CD4-positive, alpha-beta T cell treated with Interleukin-6 at 100 ng/mL for 8 hours (primary cell): ENCODE measurements at places on chromosomes 5 and 9.

GRCh38 chr9:118961857-118962256, 407.4 kb downstream of the BRINP1 start:
- no peak for DNase-seq

DNA sequence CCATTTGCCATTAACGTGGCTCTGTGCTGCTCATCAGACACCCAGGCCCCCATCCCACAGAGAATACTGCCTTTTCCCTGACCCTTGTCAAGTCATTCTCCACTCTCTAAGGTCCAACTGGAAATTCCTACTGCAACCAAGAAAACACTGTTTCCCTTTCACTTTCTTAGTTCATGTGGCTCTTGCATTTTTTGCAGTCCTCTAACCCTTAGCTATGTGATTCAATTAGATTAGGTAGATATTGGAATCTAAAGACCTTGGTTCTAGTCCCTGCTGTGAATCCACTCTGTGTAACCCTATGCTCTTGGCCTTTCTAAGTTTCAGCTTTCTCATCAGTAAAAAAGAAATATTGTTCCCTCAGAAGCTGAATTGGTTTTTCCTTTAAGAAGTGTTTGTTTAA, 649.4 kb downstream of the CCDC171 start:
- DNase-seq = no peak

- DNase-seq = no peak
Measured at GRCh38 chr9:17609312-17610005, 30.6 kb downstream of the SH3GL2 start.

- no peak for DNase-seq
Measured at GRCh38 chr5:73673161-73673591, 47.2 kb downstream of the ARHGEF28 start.

- DNase-seq = peak; percentile 42
Measured at GRCh38 chr5:113378959-113379541, 55.7 kb downstream of the TSSK1B start.

DNA sequence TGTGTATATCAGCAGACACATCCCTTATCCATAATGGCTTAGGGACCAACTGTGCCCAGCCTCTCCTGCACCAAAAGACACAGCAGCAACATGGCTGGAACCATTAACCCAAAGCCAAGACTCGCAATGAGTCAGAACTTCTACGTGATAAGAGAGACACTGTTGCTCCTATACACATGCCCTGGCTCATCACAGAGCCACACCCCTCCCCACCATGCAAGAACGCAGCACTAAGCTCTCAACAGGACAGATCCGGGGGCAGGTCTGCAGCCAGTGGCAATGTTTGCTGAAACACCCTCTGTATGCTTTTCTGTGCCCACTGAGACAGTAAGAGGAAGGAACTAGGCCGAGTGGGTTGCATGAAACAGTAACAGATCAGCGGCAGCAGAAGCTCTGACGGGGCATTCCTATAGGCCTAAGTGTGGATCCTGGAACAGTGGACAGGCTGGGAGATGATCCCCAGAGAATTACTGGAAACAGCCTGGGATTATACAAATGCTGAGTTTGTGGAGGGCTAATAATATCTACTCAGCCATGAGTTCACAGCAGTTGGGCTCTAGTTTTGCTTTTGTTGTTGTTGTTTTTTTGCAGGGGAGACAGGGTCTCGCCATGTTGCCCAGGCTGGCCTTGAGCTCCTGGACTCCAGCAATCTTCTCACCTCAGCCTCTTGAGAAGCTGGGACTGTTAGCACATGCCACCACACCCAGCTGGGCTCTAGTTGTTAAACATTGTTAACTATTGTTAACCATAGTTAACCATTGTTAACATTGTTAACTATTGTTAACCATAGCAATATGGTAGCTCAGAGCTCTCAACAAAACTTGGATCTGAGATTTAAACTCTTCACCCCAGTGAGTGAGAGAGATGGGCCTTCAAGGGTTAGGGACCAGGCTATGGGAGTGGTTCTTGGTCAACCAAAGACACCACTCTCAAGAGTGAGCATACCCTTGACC, 41.0 kb downstream of the B4GALT1 start:
- no peak for DNase-seq

- no peak for DNase-seq
Measured at GRCh38 chr9:106868087-106868486, 5.1 kb downstream of the ZNF462 start.

- no peak for DNase-seq
Measured at GRCh38 chr5:154309371-154309745, 118.8 kb downstream of the GALNT10 start.

GRCh38 chr5:129903466-129904101, 681 bp upstream of the CHSY3 start:
- no peak for DNase-seq

DNA sequence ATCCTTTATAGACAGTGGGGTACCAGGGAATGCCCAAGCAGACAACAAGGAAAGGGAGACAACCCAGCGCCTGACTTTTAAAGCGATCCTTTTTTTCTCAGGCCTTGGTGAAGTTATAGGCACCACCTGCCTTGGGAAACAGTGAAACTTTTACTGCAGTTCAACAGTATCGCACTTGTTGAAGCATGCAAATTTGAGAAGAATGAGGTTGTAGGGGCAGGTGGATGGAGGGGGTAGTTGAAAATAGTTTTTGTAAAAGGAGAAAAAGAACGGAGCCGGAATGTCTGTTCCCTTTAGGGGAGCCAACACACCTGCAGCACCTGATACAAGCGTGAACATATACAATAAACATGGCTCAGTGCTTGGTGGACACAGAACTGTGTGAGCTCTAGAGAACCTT, 190.2 kb upstream of the NR3C1 start:
- DNase-seq = no peak

DNA sequence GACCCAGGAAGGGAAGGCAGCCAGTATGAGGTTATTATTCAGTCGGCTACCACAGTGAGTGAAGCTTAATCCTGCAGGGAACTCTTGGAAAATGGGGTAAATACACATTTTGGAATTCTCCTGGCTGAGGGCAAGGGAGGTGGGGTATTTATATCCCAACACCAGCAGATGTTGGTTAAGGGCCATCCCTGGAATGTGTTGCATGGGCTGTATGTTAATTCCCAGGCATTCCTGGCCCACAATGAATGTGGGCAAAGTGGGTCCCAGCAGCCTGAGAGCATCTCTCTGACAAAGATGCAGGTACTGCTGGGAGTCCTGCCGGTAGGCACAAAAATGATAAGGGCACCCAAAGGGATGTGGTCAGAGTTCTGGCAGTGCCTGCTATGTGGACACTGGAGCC, 2.9 kb upstream of the GPRIN1 start:
- DNase-seq = no peak

- DNase-seq = no peak
Measured at GRCh38 chr9:125497906-125498305, 209.1 kb downstream of the MAPKAP1 start.

DNA sequence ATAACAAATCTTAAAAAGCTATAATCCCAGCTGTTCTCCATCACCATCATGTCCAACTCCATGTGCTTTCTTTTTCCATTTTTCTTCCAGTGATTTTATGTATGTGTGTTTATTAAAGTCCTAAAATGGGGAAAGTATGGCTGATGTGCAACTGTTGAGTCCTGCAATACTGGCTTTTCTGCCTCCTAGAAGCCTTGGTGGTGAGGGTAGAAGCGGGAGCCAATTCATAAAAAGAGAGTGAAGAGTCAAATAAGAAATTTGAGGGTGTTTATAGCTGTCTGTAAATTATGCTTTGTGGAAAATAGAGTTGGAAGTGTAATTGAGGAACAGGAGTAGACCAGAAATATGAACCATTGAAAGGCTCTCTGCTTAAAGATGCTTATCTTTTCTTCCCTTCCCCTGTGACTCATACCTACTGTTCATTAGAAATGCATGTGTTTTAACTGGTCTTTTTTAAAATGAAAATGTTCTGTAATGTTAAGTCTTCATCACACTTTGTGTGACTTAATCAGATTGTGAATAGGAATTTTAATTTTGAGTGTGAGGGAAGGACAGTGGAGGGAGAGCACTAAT, 80.1 kb downstream of the ZCCHC7 start:
- no peak for DNase-seq

DNA sequence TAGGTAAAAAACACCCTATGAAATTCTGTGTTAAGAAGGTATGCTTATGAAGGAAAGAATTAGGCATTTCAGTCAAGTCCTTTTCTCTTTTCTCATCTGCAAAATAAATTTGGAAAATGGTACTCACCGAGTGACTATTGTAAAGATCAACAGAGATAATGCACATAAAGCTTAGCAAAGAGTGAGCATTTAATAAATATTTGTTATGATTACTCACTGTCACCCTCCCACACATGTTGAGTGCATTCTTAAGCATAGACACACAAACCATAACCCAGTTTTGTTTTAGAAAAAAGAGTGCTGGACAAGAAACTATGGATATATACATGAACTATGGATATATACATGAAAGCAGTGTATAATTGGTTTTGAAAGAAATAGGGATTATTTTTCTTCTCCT, 54.7 kb upstream of the PRLR start:
- no peak for DNase-seq

GRCh38 chr5:96856371-96856770, 19.9 kb upstream of the ERAP2 start:
- DNase-seq = no peak

- no peak for DNase-seq
Measured at GRCh38 chr5:44933686-44934085, 124.9 kb downstream of the MRPS30 start.

DNA sequence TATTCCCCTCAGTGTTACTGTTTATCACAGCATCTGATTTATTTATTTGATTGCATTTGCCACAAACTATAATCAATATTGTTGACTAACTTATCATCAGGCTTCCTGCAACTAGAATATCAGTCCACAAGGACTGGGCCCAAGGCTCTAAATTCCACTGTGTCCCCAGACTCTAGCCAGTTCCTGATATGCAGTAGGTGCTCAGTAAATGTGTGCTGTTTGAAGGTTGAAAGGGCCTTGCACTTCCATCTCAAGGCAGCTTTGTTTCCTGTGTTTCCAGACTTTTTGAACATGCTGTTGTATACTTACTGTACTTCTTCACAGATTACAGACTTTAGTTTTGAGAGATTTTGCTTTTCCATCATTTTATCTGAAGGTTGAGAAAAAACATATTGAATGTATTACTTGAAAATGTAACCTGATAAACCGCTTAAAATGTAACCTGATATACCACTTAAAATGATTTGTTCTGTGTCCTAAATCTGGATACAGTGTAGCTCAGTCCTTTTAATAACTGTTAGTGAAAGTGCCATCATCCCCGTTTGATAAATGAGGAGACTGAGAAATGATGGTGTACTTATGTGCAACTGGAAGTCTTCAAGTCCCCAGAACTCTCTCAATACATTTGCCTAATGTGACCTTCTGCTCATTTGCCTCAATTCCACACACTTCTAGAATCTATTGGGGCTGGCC, 18.7 kb downstream of the KIAA1191 start:
- no peak for DNase-seq

GRCh38 chr5:111138096-111138495, 45.9 kb downstream of the WDR36 start:
- no peak for DNase-seq

DNA sequence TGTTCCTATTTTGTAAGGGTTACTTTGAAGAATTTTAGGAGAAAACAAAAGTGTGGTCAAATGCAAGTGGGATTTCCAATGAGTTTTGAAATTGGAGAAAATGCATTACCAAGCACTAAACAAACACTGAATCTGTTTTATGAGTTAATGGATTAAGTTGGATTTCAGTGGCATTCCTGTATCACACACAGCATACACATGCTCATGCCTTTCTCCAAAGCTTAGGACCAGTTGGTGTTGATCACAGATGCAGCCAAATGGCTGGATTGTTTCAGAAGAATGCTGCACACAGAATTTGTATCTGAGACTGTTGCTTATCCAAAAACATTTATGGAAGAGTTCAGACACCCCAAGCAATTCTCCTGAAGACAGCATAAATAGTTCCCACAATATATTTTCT, 611.1 kb downstream of the ACTL7B start:
- no peak for DNase-seq

GRCh38 chr5:59116231-59116865, 533.5 kb downstream of the RAB3C start:
- no peak for DNase-seq

- DNase-seq = no peak
Measured at GRCh38 chr9:86685556-86685955, 261.8 kb downstream of the GAS1 start.

- no peak for DNase-seq
Measured at GRCh38 chr5:68744206-68744605, 349.6 kb upstream of the SLC30A5 start.

DNA sequence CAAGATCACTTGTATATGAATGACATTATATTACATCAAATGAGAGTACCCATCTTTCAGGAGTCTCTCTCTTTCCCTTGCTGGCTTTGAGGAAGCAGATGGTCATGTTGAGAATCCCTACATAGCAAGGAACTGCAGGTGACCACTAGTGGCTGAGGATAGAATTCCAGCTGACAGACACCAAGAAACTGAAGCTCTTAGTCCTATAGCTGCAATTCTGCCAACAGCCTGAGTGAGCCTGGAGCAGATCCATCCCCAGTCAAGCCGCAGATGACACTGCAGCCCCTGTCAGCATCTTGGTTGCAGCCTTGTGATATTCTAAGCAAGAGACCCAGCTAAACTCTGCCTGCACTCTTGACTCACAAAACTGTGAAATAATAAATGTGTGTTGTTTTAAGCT, 531.5 kb downstream of the CSNK1G3 start:
- DNase-seq = no peak

- no peak for DNase-seq
Measured at GRCh38 chr5:36723912-36724311, 117.5 kb downstream of the SLC1A3 start.

DNA sequence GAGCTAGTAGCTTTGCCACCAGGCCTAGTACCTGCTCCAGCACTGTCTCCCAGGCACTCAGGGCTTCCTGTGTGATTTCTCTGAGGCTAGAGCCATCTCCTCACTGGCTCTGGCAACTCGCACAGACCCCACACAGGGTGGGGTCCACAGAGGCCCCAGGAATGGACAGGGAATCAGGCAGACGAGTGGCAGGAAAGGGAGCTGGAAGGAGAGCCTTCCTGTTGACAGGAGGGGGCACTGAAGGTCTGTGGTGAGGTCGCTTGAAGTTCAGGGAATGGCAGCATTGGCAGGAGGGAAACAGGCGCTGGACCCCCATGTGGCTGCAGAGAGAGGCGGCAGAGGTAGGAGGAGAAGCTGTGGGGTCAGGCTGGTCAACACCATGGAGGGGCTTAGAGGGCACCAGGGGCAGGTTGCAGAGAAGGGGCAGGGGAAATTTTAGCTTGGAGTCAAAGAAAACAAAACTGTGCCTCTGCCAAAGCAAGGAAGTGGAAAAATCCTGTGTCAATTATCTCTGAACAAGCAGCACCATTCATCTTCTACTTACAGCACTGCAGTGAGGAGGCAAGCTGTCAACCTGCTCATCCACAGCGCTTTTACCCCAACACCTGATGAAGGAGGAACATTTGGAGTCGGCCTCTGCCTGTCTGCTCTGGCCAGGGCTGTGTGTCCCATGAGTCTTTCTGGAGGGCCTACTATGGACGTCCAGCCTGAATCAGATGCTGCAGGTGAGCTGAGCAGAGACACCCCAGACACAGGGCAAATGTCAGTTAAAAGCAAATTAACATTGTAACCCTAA, 270.2 kb downstream of the FSTL4 start:
- no peak for DNase-seq

- no peak for DNase-seq
Measured at GRCh38 chr5:68884144-68884754, 209.6 kb upstream of the SLC30A5 start.
